ENCODE measurements at places on chromosomes 3 and 15. TPM values are rescaled to one million over a fixed set of nuclear protein-coding genes. Genes with fewer than 3 reads are reported as not detected.

Gene TTC23
- total RNA-seq, result 33.4 TPM

Gene CA12
- 0.33 TPM for total RNA-seq

Gene ERICH6
- not detected for total RNA-seq

- H3K36me3 ChIP-seq, result no peaks in the 10 kb centered on the region
- no peaks in the 10 kb centered on the region for H3K27me3 ChIP-seq
- DNase-seq, result no peak
- peaks cover 16% of the 10 kb centered on the region for H3K4me1 ChIP-seq
Measured at GRCh38 chr15:51093488-51093838, 1.2 kb downstream of the TNFAIP8L3 start.

DNA sequence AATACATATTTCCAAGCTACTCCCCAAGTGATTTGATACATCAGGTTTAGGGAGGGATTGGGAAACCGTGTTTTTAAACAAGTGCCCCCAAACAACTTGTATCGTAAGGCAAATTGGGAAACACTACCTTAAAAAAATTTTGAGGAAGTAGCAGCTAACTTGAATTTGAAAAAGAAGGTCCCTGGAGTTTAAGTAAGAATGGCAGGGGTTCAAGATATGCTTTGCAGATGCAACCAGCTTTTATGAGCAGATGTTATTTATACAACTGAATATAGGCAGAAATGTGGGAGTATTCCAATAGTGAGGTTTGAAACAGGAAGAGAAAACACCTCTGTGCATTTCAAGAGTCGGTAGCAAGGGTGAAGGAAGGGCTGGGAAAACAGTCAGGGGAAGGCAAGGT is 139.6 kb downstream of the IL20RB start:
- H3K36me3 ChIP-seq, result no peaks in the 10 kb centered on the region
- no peak overlapping the region for H3K27ac ChIP-seq
- H3K27me3 ChIP-seq, result no peaks in the 10 kb centered on the region
- no peaks in the 10 kb centered on the region for H3K4me1 ChIP-seq
- no peak overlapping the region for H3K4me3 ChIP-seq

DNA sequence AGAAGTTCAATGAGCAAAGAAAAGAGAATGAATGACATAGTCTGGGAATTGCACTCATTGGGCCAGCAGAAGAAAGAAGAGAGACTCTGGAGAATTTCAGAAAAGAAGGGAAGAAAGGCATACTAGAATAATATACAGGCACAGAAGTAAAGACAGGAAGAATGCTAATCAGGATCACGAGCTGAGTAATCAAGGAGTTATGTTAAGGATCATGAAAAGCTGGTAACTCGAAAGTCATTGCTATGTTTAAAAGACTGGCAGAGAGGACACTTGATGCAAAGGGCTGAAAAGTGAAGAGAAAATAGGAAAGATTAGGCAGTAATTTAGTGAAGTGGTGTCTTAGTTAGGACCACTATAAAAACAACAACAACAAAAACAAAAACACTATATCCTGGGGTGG is 284.1 kb downstream of the ZBBX start:
- no peak for DNase-seq
- H3K4me1 ChIP-seq, result no peaks in the 10 kb centered on the region
- H3K4me3 ChIP-seq, result no peak overlapping the region

- DNase-seq, result peak; percentile 70
- peaks cover 1% of the 10 kb centered on the region for H3K36me3 ChIP-seq
- H3K27me3 ChIP-seq, result no peaks in the 10 kb centered on the region
Measured at GRCh38 chr15:59165726-59166125, 40.9 kb upstream of the LDHAL6B start.

DNA sequence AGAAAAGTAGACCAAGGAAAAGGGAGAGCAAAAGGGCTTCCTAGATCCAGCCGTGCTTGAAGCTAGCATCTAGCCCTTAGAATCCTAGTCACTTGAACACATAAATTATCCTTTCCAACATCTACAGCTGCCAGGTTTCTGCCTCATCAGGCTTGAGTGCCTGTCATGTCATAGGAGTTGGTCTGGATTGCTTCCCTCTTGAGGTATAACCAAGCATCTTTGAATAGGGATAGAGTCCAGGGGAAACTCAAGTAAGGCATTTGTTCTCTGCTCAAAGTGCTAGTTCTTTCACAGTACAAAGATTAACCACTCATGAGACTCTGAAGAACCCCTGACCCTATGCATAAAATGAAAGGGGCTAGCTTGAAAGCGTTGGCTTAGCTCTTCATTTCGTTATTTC is 72.3 kb downstream of the SLCO3A1 start:
- peaks cover 58% of the 10 kb centered on the region for H3K4me1 ChIP-seq
- no peaks in the 10 kb centered on the region for H3K27me3 ChIP-seq
- H3K4me3 ChIP-seq, result no peak overlapping the region
- peak; percentile 53 for DNase-seq
- H3K36me3 ChIP-seq, result no peaks in the 10 kb centered on the region

DNA sequence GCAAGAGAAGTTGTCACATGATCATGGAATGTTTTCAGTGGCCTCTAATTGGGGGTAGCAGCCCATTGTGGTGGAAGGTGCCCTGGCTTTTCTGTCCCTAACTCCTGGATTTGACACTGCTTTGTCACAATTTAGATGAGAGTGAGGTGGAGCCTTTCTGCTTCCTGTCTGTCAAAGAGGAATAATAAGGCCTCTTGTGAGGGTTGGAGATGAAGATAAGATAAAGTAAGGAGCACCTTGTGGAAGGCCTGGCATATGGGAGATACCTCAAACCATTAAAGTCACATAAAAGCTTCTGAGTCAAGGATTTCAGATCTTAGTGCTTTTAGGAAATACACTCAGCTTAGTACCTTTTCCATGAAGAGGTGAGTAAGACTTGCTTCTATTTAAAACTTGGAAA is 172.6 kb upstream of the FAM3D start:
- H3K27me3 ChIP-seq, result no peaks in the 10 kb centered on the region
- no peaks in the 10 kb centered on the region for H3K36me3 ChIP-seq
- no peak for DNase-seq
- H3K4me3 ChIP-seq, result no peak overlapping the region

Gene DNASE1L3
- 16.5 TPM for total RNA-seq

DNA sequence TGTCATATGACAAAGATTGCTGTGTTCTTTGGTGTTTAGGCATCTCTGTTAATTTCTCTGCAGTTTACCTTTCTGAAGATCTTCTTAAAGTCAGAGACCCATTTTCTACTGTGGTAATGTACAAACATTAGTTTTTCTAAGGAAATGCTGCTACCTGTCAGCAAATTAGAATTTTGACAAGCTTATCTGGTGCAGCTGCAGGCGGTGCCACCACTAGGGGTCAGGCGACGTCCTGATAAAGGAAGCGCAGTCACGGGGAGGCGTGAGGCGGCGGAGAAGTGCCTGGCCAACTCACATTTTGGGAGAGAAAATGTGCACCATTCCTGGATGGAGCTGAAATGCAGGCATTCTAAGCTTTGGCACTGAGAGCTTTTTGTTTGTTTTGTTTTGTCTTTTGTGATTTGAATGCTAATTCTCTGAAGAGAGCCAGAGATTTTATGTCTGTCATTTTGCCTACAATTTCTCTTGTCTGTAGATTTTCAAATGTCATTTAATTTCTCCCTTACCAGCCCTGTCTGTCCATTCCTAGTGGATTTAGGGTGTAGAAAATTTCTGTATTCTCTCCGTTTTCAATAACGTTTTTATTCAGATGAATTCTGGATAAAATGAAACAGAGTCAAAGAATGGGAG is 24.9 kb upstream of the SIAH2 start:
- H3K4me1 ChIP-seq, result no peaks in the 10 kb centered on the region
- H3K27ac ChIP-seq, result no peak overlapping the region
- no peak overlapping the region for H3K4me3 ChIP-seq

GRCh38 chr3:99373088-99373845 is 265.1 kb upstream of the COL8A1 start:
- H3K36me3 ChIP-seq, result no peaks in the 10 kb centered on the region
- peaks cover 4% of the 10 kb centered on the region for H3K4me1 ChIP-seq
- DNase-seq, result no peak
- no peak overlapping the region for H3K4me3 ChIP-seq
- H3K27me3 ChIP-seq, result no peaks in the 10 kb centered on the region
- no peak overlapping the region for H3K27ac ChIP-seq

Gene ZCWPW2
- 0.49 TPM for total RNA-seq

GRCh38 chr3:179935710-179936109 is 101.0 kb downstream of the PEX5L start:
- no peaks in the 10 kb centered on the region for H3K27me3 ChIP-seq
- no peak for DNase-seq
- H3K4me1 ChIP-seq, result no peaks in the 10 kb centered on the region
- H3K36me3 ChIP-seq, result no peaks in the 10 kb centered on the region
- H3K27ac ChIP-seq, result no peak overlapping the region

Gene ZNF662
- 8.8 TPM for total RNA-seq

Gene TM6SF1
- 19.9 TPM for total RNA-seq

DNA sequence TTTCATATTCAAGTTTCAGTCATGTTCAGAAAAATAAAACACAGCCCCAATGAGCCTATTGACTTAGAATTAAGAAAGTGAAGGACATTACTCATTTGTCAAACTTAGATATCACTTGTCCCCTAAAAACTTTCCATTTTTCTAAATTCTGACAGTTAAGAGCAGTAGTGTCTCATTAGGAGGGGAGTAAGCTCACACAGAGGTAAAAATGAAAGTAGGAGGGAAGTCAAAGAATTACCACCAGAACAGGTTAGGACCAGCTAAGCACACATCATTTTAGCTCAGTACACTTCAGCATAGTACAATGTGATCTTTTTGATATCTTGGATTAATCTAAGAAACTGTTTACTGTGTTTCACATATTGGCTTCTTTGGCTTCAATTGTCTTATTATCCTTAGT is 64.3 kb downstream of the OSTN start:
- H3K27ac ChIP-seq, result no peak overlapping the region
- no peak overlapping the region for H3K4me3 ChIP-seq
- DNase-seq, result no peak

DNA sequence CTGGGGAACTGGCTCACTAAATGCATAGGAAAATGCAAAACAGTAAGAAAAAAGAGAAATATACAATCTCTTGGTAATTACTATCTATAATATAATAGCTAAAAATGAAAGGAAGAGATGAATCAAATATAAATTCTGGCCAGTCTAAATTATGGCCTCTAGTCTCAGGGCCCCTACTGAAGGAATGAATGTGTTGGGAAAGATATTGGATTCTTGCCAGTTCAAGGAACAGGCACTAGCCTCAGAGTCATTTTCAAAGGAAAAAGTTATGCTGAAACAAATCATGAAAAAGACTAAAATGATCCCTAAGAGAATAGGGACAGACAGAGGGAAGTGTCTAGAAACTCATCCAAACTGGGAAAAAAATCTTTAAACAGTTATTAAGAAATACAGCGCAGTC is 62.4 kb downstream of the C3orf80 start:
- H3K36me3 ChIP-seq, result no peaks in the 10 kb centered on the region
- H3K27ac ChIP-seq, result no peak overlapping the region
- H3K27me3 ChIP-seq, result no peaks in the 10 kb centered on the region
- DNase-seq, result no peak
- H3K4me3 ChIP-seq, result no peak overlapping the region

DNA sequence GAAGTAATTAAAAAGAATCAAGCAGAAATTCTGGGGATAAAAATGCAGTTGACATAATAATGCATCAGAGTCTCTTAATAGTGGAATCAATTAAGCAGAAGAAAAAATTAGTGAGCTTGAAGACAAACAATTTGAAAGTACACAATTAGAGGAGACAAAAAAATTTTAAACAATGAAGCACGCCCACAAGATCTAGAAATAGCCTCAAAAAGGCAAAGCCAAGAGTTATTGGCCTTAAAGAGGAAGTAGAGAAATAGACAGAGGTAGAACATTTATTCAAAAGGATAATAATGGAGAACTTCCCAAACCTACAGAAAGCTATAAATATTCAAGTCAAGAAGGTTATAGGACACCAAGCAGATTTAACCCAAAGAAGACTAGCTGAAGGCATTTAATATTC is 113.3 kb downstream of the TBC1D2B start:
- H3K4me1 ChIP-seq, result no peaks in the 10 kb centered on the region
- H3K36me3 ChIP-seq, result no peaks in the 10 kb centered on the region
- no peaks in the 10 kb centered on the region for H3K27me3 ChIP-seq
- no peak overlapping the region for H3K27ac ChIP-seq
- no peak overlapping the region for H3K4me3 ChIP-seq

- H3K27ac ChIP-seq, result no peak overlapping the region
- no peaks in the 10 kb centered on the region for H3K4me1 ChIP-seq
- H3K4me3 ChIP-seq, result no peak overlapping the region
- H3K27me3 ChIP-seq, result no peaks in the 10 kb centered on the region
- no peak for DNase-seq
- H3K36me3 ChIP-seq, result no peaks in the 10 kb centered on the region
Measured at GRCh38 chr3:126916546-126916945, 66.4 kb upstream of the PLXNA1 start.

- no peak for DNase-seq
- no peaks in the 10 kb centered on the region for H3K27me3 ChIP-seq
- H3K4me1 ChIP-seq, result peaks cover 45% of the 10 kb centered on the region
- H3K36me3 ChIP-seq, result no peaks in the 10 kb centered on the region
- no peak overlapping the region for H3K4me3 ChIP-seq
Measured at GRCh38 chr3:112633757-112634156, 7.2 kb downstream of the CCDC80 start.

DNA sequence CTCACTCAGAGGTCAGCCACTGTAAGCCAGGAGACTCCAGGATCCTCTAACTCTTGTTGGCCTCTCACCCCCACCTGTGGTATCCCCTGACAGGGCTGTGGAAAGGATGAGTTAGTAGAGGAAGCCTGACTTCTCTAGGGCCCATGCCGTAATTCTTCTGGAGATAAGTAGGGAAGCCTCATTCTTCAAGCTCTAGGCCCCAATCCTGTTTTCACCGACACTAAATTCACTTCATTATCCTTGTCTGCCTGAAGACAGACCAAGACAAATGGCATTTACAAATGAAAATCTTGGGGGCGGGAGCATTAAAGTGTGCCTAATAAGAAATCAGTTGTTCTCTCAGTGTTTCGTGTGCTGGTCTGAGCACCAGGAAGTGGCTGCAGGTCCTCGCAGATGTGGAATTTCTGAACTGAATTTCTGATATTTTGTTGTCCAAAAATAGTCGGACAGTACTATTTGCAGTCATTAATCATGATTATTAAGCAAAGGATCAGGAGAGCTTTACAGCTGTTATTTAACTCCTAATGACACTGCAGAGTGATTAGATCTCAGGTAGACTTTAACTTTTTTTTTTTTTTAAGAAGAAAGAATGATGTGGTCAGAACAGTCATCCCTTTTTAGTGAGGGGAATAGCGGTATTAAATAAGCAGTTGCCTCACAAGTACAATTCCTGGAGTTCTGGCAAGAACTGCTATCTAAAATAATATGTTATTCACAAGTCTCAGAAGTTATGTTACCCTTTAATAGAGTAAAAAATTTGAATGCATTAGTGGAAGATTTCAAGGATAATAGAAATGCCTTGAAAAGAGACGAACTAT is 58.4 kb downstream of the RBMS3 start:
- no peaks in the 10 kb centered on the region for H3K27me3 ChIP-seq
- H3K36me3 ChIP-seq, result no peaks in the 10 kb centered on the region
- no peak for DNase-seq
- H3K4me1 ChIP-seq, result peaks cover 48% of the 10 kb centered on the region
- no peak overlapping the region for H3K4me3 ChIP-seq

- DNase-seq, result no peak
- no peaks in the 10 kb centered on the region for H3K27me3 ChIP-seq
- no peak overlapping the region for H3K4me3 ChIP-seq
Measured at GRCh38 chr15:91127236-91127955, 27.3 kb downstream of the SV2B start.

Gene DAPK2
- 102 TPM for total RNA-seq

Gene ESYT3
- total RNA-seq, result 82.8 TPM

Measured in thyroid gland (tissue), 4 donors.